PC-9 (cell line): ENCODE measurements at places on chromosomes 1 and 21.

DNA sequence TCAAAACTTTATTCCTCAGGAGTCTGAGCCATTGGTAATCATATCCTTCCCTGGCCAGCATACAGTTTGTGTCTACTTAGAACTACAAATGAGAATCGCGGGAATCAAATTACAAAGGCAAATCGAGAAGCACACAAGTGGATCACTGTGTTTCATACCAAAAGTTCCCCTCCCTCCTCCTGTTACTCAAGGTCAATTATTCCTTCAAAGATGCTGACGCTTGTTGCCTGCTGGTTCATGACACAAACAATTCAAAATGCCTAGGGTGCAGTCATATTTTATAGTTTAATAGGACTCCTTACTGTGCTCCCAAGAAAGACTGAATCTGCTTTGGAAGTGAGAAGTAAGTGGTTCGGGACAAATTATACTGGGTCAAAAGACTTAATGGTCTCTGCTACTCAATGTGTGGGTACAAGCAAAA, 93.0 kb upstream of the PBX1 start:
- DNase-seq, result no peak

- no peak for DNase-seq
These were observed 88.5 kb downstream of the TTLL7 start for GRCh38 chr1:83910461-83910860.

GRCh38 chr1:212727386-212728181, 27.9 kb upstream of the BATF3 start:
- no peak for DNase-seq

GRCh38 chr1:54354899-54355298, 51.3 kb downstream of the SSBP3 start:
- no peak for DNase-seq

DNA sequence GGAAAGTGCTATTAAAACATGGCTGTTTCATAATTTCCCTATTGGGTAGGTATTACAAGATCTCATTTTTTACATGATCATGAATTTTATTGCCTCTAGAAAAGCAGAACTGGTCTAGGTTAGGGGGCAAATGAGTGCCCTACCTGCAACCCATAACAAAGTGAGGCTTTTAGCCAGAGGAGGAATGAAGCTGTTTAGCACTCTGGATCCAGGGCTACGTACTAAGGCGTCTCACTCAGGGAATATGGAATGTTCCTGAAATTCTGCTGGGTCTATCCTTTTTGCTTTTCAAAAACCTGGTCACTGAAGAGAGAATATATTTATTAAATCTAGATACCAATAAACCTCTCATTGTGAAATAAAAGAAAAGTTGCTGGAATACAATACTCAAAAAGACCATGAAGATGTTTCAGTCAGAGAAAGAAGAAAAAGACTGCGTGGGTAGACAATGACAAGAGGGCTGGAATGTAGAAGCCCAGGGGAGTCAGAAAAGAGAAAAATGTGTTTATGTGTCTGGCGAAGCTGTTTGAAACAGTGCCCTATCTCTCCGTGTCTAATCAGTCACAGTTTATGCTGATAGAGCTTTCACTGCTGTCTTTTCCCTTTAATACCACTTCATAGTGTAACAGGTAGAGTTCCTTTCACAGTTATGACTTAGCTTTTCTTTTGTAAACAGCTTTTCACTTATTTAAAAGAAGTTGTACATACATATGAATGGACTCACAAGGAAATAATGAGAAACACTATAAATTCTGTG, 25.0 kb upstream of the SYDE2 start:
- no peak for DNase-seq

GRCh38 chr1:216682752-216683151, 40.5 kb downstream of the ESRRG start:
- DNase-seq, result no peak

- no peak for DNase-seq
These were observed 17.4 kb downstream of the TIAM1 start for GRCh38 chr21:31326522-31327242.

- no peak for DNase-seq
These were observed 701 bp downstream of the DEDD start for GRCh38 chr1:161131523-161132409.

DNA sequence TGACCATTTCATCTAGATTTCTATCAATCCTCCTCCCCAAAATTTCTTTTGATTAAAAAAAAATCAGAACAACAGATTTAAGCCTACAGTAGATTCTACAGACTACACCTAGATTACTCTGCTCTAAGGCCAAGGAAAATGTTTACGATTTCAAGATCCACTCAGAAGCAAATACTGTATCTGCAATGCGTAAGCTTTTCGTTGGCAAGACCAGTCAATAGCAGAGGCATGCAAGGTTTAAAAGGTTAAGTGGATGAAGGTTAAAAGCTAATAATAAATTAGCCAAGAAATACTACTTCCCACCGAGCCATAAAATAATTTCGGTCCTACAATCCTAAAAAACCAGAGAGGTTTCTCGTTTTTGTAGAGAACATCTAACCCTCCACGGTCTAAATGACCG, 1.3 kb downstream of the CLSTN1 start:
- no peak for DNase-seq

GRCh38 chr1:65703853-65704252, 88.8 kb upstream of the PDE4B start:
- DNase-seq, result no peak

DNA sequence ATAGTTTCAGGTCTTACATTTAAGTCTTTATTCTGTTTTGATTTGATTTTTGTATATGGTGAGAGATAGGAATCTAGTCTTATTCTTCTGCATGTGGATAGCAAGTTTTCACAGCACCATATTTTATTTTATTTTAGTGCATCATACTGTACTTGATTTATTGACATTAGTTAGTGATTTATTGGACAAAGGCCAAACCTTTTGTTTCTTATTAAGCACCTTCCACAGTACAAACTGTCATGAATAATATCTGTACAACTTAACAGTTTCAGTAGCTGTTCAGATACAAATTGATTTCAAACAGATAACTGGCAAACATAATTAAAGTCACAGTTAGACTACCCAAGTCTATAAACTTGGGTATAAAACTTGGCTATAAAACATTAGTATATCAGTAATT, 15.8 kb downstream of the CD1D start:
- no peak for DNase-seq

- DNase-seq, result no peak
These were observed 32.5 kb downstream of the MTF2 start for GRCh38 chr1:93111561-93111960.

DNA sequence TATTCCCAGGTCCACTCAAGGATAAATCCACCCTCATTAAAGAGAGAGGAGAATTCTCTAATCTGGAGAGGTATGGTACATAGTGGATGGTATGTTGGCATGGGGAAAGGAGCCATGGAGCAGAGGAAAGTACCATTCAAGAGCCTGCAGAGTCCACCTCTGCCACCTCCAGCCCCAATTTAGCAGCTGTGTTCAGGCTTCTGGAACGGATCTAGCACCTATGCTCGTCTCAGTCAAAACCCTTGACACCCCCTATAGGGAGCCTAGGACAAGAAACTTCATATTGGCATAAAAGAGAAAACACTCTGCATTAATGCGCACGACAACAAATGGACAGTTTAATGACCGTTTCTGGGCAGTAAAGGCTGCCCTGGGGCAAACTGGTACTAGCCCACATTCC, 161.1 kb upstream of the FAM78B start:
- DNase-seq, result no peak

- no peak for DNase-seq
These were observed 107.3 kb upstream of the RUNX3 start for GRCh38 chr1:25037174-25038074.

GRCh38 chr1:38740487-38740886, 119.1 kb downstream of the RRAGC start:
- DNase-seq, result peak; percentile 41

DNA sequence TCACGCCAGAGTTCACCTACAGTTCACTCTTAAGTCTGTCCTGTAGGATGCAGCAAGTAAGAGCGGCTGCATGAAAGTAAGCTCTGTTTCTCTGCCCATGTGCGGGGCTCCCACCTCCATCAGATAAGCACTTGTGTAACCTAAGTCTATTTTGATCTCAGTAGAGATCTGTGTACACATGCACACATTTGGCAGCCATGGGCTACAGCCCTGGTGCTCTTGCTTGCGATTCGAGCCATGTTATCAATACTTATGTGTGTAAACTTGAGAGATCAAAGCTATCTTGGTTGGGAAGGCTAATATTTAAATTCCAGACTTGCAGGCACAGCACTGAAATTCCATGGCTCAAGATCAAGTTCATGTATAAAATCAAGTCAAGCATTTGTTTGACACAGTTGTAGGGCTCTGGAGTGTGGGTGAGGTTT, 244.7 kb upstream of the FGGY start:
- no peak for DNase-seq

DNA sequence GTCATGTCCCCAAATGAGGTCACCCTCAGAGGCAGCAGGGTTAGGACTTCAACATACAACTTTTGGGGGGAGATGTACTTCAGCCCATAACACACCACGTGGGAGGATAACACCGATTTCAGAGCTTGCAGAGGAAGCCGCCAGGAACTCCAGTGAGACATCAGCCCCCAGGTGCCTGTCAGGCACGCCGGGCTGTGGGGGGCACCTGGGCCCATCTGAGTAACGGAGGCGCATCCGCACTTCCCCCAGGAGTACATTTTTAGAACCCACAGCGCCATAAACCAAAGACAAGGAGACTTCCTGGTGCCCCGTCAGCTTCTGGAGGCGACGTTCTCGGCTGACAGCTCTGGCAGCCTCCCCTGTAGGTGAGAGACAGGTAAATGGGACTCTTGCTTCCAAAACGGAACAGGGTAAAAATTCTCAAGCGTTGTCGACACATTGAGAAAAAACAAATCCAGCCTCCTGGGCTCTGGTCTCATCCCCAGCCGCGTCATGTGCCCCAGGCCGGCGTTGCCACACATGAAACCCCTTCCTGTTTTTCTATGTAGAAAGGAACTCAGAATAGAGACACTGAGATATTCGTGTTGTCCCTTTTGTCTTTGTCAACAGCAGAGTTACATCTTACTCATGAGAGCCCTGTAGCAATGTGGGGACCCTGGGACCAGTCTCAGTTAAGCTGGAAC, 93.3 kb downstream of the PDE9A start:
- no peak for DNase-seq

GRCh38 chr1:23392125-23392855, 22.7 kb upstream of the ZNF436 start:
- DNase-seq, result no peak

GRCh38 chr1:58786184-58786926, 2.5 kb upstream of the JUN start:
- DNase-seq, result no peak

DNA sequence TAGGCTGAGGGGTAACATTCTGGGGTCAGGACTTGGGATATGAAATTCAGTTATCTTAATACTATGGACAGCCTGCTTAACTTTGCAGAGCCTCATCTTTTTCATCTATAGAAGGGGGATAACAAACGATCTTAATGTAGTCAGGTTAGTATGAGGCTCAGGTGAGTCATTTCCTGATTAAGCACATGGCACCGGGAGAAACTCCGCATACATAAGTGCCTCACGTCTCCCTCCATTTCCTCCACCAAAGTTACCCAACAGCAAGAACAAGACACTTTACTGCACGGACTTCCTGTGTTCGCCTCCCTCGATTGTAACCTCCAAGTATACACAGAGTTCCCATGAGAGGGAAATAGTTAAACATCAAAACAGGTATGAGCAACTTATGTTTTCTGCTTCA, 112.7 kb upstream of the COA6 start:
- peak; percentile 14 for DNase-seq

- no peak for DNase-seq
These were observed 29.0 kb downstream of the BACE2 start for GRCh38 chr21:41196993-41197392.

GRCh38 chr1:32647308-32648134, 2.8 kb downstream of the ZBTB8OS start:
- DNase-seq, result no peak

GRCh38 chr1:207020065-207020708, 12.4 kb downstream of the C1orf116 start:
- peak; percentile 85 for DNase-seq

GRCh38 chr21:37073417-37074196, 553 bp downstream of the TTC3 start:
- DNase-seq, result no peak
